ENCODE measurements at places on chromosomes 11 and 22. TPM values are rescaled to one million over a fixed set of nuclear protein-coding genes. Genes with fewer than 3 reads are reported as not detected.

GRCh38 chr11:47980088-47980906 lies at the start of gene PTPRJ:
TSS of gene PTPRJ (plus strand) at chr11:47980559. CDS start at chr11:47980913, 354 bp downstream.
- peaks cover 26% of the 10 kb centered on the region for H3K4me1 ChIP-seq
- no peaks in the 10 kb centered on the region for H3K36me3 ChIP-seq
- no peaks in the 10 kb centered on the region for H3K27me3 ChIP-seq

DNA sequence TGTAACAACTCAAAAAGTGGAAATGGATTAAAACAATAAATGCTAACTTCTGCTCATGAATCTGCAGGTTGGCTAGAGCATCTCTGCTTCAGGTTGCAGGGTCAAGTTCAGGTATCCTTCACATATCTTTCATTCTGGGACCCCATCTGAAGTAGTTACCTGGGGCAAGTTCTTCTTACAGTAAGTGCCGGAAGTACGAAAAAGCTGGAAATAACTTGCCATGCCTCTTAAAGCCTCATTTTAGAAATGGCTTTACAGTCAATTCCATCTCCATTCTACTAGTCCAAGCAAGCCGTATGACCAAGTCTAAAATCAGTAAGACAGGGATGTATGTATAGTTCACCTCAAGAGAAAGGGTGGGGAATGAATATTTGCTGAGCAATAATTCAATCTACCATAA lies 93.7 kb downstream of the FCHSD2 start:
- no peak for DNase-seq
- H3K4me1 ChIP-seq, result peaks cover 17% of the 10 kb centered on the region
- H3K27me3 ChIP-seq, result no peaks in the 10 kb centered on the region
- H3K4me3 ChIP-seq, result no peak overlapping the region
- H3K36me3 ChIP-seq, result no peaks in the 10 kb centered on the region
- peak overlapping the region; percentile 36 for H3K27ac ChIP-seq

- H3K27me3 ChIP-seq, result no peaks in the 10 kb centered on the region
- H3K4me1 ChIP-seq, result no peaks in the 10 kb centered on the region
- no peak overlapping the region for H3K4me3 ChIP-seq
- H3K27ac ChIP-seq, result no peak overlapping the region
- peaks cover 34% of the 10 kb centered on the region for H3K36me3 ChIP-seq
Measured at GRCh38 chr11:43408277-43408676, 49.6 kb downstream of the TTC17 start.

- no peaks in the 10 kb centered on the region for H3K27me3 ChIP-seq
- H3K27ac ChIP-seq, result no peak overlapping the region
- H3K36me3 ChIP-seq, result no peaks in the 10 kb centered on the region
Measured at GRCh38 chr11:16179676-16180075, 176.7 kb downstream of the SOX6 start.

The CALCA gene
- total RNA-seq, result not detected

The OR51E1 gene
- total RNA-seq, result 0.22 TPM

All from chondrocyte (in vitro differentiated cells).